ENCODE measurements at places on chromosomes 1 and 21.

GRCh38 chr1:100622966-100623762 lies 85.2 kb downstream of the GPR88 start:
- no peak for DNase-seq

DNA sequence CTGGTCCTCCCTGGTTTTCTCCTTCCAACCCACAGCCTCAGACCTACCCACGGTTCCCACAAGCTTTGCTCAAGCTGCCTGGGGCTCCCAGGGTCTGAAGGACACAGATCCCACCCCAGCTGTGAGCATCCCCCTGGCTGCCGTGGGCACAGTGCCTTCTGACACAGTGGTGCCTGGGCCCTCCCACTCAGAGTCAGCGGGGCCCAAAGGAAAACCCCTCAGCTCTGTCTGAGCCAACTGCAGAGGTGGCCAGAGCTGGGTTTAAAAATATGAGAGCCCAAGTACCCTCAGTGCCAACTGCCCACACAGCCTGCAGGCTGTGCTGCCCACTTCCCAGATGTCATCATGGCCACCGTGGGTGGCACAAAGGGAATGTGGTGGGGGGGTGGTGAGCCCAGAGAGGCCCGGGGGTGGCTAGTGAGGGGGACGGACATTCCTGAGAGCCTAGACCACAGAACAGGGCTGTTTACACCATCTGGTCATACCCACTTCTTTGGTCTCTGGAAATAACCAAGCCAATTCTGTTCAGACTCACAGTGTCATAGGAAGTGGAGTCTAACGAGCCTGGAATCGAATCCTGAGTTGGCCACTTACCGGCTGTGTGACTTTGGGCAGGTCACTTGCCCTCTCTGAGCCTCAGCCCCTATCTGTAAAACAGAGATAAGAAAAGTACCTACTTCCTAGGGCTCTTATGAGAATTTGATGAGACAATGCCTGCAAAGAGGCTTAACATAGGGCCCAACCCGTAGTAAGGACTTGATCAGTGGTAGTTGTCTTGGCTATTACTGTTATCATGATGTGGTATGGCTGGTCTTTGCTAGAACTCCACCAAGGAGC lies 85.5 kb downstream of the CAMK2N1 start:
- DNase-seq, result no peak

DNA sequence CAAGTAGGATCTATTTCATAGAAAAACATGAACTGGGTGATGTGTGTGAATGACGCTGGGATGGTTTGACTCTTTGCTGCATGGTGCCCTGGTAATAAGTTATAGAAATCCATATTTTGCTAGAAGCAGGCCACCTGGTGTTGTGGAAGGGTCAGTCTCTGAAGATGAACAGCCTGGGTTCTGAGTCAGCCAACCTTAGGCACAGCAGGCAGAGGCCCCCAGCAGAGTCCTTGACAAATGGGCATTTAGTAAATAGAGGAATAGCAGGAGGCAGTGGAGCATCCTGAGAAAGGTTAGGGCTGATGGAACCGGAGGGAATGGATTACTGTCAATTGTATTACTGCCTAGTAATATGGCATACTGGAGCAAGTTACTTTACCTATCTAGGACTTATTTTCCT lies 20.9 kb downstream of the FGGY start:
- DNase-seq, result no peak

DNA sequence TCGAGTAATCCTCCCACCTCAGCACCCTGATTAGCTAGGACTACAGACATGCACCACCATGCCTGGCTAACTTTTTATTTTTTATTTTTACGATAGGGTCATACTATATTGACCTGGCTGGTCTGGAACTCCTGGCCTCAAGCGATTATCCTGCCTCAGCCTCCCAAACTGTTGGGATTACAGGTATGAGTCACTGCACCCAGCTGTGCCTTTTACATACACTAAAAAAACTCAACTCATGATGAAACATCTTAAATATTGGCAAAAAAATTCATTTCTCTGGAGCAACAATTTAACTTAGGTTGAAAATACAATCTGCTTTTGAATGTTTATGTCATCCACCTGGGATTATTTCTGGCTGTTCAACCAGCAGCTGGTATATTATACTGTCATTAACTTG lies 598.3 kb upstream of the ZP4 start:
- no peak for DNase-seq

- DNase-seq, result no peak
Measured at GRCh38 chr1:13662493-13662892, 37.5 kb upstream of the PRDM2 start.

DNA sequence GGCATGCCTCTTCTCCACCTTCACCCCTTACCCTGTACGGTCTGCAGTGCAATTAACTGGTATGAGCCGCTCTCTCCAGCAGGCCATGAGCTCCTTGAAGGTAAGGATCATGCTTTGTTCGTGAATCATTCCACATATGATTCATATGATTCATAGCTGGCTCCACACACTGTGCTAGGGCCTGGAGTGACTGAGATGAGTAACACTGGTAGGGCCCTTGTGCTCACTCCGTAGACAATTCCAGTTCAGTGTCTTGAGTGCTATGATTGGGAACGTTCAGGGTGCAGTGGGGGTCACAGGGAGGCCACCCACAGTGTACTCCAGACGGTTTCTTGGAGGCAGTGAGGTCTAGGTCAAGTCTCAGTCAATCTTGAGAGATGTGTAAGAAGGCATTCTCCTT lies 239.8 kb downstream of the LMX1A start:
- no peak for DNase-seq

GRCh38 chr21:45617021-45617921 lies 26.3 kb upstream of the PCBP3 start:
- DNase-seq, result no peak

DNA sequence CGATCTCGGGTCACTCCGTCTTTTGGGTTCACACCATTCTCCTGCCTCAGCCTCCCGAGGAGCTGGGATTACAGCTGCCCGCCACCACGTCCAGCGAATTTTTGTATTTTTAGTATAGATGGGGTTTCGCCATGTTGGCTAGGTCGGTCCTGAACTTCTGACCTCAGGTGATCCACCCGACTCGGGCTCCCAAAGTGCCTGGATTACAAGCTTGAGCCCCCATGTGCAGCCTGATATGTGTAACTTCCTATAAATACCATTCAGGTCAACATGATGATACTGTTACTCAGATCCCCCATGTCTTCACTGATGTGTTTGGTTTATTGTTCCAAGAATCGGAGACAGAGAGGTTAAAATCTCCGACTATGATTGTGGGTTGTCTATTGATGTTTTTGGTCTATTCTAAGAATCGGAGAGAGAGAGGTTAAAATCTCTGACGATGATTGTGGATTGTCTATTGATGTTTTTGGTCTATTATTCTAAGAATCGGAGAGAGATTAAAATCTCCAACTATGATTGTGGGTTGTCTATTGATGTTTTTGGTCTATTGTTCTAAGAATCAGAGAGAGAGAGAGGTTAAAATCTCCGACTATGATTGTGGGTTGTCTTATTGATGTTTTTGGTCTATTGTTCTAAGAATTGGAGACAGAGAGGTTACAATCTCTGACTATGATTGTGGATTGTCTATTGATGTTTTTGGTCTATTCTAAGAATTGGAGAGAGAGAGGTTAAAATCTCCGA lies 17.0 kb downstream of the C1orf159 start:
- no peak for DNase-seq
